Transverse colon (tissue), 4 donors: ENCODE measurements at places on chromosomes 5 and 9. TPM values are rescaled to one million over a fixed set of nuclear protein-coding genes. Genes with fewer than 3 reads are reported as not detected.
A peak's percentile ranks its signal among the peaks of the same experiment; 100 is the strongest.

DNA sequence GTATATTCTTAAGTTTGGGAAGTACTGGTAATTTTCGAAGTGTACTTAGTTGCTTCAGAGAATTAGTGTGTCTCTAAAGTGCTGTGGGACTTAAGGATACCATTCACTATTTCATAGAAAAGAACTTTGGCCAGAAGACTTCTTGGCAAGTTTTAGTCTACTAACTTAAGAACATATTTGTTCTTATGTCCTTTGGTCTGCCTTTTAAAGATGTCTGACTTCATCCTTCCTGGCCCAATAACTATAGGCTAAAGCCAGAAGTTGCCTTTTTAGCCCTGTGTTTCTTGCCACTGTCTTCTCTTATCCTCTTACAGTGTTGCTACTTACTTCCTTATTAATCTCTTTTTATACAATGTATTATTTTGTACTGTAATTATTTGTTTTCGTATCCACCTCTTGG lies 6.3 kb downstream of the RBM27 start:
- no peak overlapping the region for H3K27ac ChIP-seq
- H3K27me3 ChIP-seq: no peaks in the 10 kb centered on the region

GRCh38 chr5:178363501-178364325 lies 131.1 kb upstream of the PHYKPL start:
- no peak for DNase-seq
- H3K4me3 ChIP-seq: no peak overlapping the region
- no peak overlapping the region for H3K27ac ChIP-seq
- no peaks in the 10 kb centered on the region for H3K36me3 ChIP-seq
- H3K27me3 ChIP-seq: no peaks in the 10 kb centered on the region
- H3K4me1 ChIP-seq: no peaks in the 10 kb centered on the region

GRCh38 chr9:5440426-5440825 lies 2.7 kb upstream of the PLGRKT start:
- no peaks in the 10 kb centered on the region for H3K27me3 ChIP-seq
- no peak overlapping the region for H3K4me3 ChIP-seq
- H3K4me1 ChIP-seq: peaks cover 21% of the 10 kb centered on the region
- DNase-seq: no peak
- no peaks in the 10 kb centered on the region for H3K36me3 ChIP-seq
- H3K27ac ChIP-seq: no peak overlapping the region

DNA sequence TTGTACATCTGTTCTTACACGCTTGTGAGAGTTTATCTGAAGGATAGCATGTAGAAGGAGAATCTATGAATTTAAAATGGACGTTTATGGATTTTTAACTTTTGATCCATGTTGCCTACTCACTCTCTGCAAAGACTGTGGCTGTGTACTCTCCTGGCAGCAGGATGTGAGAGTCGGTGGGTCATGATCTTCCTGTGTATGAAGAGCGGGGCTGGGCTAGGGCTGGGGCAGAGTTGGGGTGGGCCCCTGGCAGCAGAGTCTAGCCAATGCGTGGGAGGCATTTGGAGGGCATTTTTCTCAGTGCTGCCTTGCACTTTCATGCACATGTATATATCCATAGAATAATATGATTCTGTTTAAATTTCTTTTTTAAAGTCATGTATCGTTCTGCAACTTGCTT lies 24.0 kb upstream of the DAB2IP start:
- H3K27ac ChIP-seq: no peak overlapping the region
- H3K4me3 ChIP-seq: no peak overlapping the region
- DNase-seq: no peak
- peaks cover 7% of the 10 kb centered on the region for H3K4me1 ChIP-seq
- no peaks in the 10 kb centered on the region for H3K36me3 ChIP-seq
- no peaks in the 10 kb centered on the region for H3K27me3 ChIP-seq

DNA sequence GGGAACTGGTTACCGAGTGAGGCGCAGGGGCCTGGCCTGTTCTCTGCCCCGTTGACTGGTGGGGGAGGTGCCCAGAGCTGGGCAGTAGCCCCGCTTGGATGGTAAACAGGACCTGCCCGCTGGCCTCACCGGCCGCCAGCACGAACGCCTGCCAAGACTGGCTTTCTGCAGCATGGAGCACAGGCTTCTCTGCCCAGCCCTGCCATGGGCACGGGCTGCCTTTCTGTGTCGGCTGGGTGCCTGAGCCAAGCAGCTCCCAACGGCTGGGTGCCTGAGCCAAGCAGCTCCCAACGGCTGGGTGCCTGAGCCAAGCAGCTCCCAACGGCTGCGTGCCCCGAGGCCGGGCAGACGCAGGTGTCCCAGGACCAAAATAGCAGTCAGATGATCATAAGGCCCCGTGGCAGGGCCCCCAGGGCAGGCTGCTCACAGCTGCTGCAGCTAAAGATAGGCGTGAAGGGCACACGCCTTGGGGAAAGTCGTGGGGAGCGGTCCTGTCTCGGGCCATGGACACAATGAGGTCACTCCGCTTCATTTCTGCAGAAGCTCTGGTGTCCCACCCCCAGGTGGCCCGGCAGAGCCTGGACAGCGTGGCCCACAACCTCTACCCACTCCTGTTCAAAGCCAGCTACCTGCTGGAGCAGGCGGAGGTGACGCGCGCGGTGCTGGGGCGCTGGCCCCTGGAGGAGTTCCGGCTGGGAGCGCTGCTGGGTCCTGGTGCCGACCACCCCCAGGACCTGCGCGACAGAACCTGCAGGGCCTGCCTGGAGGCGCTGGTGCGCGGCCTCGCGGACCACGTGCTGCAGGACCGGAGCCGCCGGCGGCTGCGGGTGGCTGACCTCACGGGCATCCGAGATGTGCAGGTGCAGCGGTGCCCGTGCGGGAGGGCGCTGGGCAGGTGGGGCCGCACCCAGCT lies at the start of gene LRRC14B:
TSS of gene LRRC14B (plus strand) at position 460 of the 913 bp plus-strand sequence. CDS start at position 504, 44 bp downstream.
- H3K27me3 ChIP-seq: peaks cover 24% of the 10 kb centered on the region
- peaks cover 17% of the 10 kb centered on the region for H3K4me1 ChIP-seq
- H3K27ac ChIP-seq: no peak within 1 kb of the TSS
- DNase-seq: peak; percentile 44

The NKD2 gene
- total RNA-seq: 0.41 TPM

The OR1J2 gene
- not detected for total RNA-seq

The GPX8 gene
- total RNA-seq: not detected

GRCh38 chr5:116361171-116361967 lies 213.3 kb downstream of the SEMA6A start:
- H3K4me1 ChIP-seq: peaks cover 37% of the 10 kb centered on the region
- H3K36me3 ChIP-seq: no peaks in the 10 kb centered on the region
- H3K4me3 ChIP-seq: peak overlapping the region; percentile 12
